ENCODE measurements at places on chromosomes 5 and 9.

DNA sequence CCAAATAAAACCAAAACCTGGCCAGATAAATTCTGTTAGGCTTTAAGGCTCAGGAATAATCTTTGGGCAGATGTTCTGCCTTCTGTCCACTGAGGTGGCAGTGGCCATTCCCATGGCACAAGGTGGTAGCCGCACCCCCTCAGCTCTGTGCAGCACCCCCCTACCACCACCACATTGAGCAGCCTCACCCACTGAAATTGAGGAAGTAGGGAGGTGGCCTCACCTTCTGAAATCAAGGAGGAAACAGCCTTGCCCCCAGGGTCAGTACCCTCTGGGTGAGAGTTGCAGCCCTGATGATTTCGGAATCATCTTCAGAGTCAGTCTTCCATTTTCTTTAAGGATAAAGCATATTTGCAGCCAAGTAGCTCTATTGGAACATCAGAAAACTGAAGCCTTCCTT lies 204.8 kb upstream of the PIK3R1 start:
- no peak for DNase-seq

- no peak for DNase-seq
These were observed 4.1 kb upstream of the TOR1A start for GRCh38 chr9:129828051-129828450.

DNA sequence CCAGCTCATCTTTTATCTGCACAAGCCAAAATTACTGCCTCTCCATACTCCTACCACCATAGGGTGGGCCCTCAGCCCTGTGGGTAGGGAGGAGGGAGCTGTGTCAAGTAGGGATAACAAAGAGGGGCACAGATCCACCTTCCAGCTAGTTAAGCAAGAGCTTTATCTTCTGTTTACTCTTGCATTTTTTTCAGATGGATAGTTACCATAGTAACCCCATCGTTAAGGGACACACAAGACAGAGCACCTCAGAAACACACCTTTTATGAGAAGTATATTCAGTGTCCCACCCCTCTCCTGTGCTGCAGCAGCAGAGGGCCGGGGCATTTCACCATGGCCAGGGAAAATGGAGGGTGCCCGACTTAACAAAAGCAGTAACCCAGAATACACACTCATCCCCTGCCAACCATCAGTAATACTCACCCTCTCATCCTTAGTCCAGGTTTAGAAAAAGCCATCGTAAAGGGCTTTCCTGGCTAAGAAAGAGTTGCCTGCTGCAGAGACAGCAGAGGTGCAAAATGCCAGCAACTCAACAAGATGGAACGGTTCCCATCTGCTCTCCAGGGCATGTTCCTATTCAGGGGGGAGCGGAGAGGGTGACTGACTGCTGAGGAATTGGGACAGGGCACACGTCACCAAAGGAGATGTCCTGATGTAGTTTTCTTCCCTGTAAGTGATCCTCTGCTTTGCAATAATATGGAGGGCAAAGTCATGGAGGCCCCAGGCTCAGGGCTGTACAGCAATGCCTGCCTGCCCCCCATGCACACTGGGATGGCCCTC lies 25.1 kb downstream of the MACROH2A1 start:
- no peak for DNase-seq

GRCh38 chr5:7815892-7816534 lies 34.9 kb downstream of the CFAP90 start:
- peak; percentile 42 for DNase-seq

GRCh38 chr9:109811876-109812275 lies 31.9 kb downstream of the PALM2AKAP2 start:
- DNase-seq: no peak

DNA sequence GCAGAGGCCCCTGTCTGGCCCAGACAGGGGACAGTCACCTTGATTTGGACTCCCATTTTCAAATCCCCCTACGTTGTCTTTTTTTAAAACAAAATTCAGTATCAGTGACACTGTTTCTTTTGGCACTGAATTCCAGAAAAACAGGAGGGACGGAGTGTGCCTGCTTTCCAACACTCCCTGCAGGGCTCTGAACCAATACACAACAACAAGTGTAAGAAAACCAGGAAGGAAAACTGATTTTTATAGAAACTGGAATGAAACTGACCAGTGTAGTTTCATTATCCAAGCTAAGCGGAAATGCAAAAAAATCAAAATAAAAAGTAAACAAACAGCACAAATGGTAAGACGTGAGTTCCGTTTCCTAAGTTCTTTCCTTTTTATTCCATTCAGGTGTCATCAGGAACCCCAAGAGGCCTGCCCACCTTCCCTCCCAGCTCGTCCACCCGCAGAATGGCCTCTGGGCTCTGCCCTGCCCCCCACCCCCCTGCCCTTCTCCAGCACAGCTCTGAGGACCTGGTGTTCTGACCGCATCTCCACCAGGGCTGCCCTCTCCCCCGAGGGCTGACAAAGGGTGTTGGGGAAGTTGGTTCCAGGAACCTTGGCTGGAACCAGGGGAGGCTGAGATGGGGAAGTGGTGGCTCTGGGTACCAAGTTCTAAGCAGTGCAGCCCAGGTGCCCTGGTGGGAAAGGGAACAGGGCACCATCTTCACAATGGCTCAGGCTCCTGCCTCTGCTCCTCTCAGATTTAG lies 73.6 kb downstream of the PSD2 start:
- DNase-seq: no peak

- DNase-seq: no peak
These were observed 30.4 kb downstream of the RAB14 start for GRCh38 chr9:121171236-121171635.

DNA sequence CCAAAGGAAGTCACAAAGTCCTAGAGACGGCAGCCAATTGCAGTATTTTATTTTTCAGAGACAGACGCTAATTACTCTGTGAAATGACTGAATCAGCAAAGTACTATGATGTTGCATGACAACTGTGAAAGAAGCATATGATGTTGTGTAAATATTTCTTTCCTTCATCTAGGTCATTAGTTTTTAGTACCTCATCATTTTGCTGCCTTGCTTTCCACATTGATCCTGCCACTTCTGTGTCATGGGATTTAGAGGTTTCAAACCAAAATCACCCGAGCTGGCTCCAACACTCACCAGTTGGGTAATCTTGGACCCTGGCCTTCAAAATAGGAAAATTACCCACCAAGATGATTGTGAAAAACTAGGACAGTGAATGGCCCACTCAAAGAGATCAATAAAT lies 585.2 kb downstream of the ACTL7B start:
- DNase-seq: no peak

GRCh38 chr5:143506836-143507552 lies 103.5 kb upstream of the NR3C1 start:
- no peak for DNase-seq

GRCh38 chr9:93595861-93596365 lies 19.5 kb downstream of the PHF2 start:
- DNase-seq: no peak

DNA sequence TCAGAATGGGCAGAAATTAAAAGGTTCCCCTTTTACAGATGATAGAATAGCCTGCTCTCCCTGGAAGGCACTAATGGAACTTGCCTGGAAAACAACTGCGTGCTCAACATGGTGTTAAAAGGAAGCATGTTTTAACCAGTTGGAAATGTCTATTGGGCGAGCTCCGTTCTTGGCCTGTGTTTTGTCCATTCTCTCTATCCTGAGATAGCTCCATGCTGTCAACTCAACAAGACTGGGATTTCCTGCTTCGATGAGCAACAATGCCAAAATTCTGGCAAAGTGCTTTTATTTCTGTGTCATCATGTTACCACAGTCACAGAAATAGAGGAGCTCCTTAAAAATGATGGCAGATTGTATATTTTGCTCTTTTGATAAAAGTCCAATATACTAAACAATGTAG lies 198.3 kb downstream of the PLK2 start:
- DNase-seq: no peak

DNA sequence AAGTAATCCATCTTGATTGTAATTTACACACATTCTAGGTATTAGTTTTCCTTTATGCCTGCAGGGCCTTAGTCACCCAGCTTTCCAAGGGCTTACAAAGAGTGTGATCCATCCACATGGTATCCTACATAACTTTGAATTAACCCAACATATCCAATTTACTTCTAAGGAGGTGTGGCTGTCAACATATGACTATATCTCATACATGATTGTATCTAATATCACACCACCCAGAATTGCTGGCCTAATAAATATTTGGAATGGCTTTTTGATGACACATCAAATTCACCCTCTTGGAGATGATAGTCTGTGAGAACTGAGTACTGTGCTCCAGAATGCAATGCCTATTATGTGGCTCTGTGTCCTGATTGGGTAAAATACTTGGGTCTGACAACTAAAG lies 363.3 kb upstream of the GRIN3A start:
- DNase-seq: no peak

- DNase-seq: no peak
These were observed 229.7 kb downstream of the MELK start for GRCh38 chr9:36802201-36802920.

- peak; percentile 33 for DNase-seq
These were observed 27.5 kb downstream of the SH3TC2 start for GRCh38 chr5:149035372-149035790.

DNA sequence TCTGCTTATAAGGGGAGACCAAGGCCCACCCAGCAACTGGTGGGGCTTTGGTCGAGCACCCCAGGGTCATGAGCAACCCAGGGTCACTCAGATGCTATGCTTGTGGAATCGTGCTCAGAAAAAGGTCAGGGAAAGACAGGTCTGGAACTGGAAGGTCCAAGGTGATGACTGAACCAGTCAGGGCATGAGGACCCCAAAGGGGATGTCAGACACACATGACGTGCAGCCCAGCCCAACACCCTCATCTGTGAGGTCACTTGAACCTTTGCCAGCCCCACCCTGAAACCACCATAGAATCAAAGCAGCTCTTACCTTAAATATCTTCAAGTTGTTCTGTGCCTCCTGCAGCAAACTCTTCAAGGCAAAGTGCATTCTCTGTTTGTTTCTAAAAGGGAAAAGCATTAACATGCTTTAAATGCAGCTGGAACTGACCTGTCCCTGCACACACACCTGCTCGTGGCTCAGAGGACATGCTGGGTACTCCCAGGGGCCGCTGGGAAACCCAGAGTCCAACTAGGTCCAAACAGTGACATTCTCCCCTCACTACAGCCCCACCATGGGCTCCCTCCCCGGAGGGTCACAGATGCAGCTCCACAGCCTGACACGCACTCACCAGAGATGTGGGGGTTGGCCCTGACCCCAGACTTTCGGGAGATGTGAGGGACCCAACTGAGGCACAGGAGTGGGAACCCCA lies 29.4 kb downstream of the IPPK start:
- DNase-seq: no peak

- DNase-seq: no peak
These were observed 434.0 kb downstream of the GADD45G start for GRCh38 chr9:90038763-90039162.

GRCh38 chr9:113368982-113369854 lies 7.6 kb downstream of the HDHD3 start:
- no peak for DNase-seq

DNA sequence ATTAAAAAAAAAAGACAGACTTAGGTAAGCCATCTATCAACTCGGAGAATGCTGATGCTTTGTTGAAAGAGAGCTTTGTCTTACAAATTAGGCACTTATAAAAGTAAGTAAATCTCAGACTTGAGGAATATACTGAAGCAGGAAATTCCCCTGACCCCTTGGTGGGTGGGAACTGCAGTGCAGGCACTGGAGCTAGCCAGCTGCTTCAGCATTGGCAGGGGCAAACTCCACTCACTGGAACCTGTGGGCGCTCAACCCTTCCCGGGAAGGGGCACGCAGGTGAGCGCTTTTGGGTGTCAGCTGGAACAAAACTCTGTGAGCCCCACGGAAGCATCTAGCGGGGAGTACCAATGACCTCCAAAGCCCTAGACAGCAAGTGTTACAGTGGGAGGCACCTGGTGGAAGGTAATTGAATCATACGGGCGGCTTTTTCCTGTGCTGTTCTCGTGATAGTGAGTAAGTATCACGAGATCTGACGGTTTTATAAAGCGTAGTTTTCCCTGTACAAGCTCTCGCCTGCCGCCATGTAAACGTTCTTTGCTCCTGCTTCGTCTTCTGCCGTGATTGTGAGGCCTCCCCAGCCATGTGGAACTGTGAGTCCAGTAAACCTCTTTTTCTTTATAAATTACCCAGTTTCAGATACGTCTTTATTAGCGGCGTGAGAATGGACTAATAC lies 628.0 kb upstream of the CDH18 start:
- DNase-seq: no peak

- no peak for DNase-seq
These were observed 551.0 kb downstream of the ZNF608 start for GRCh38 chr5:124195411-124195810.

GRCh38 chr9:4680173-4680525 lies 780 bp downstream of the CDC37L1 start:
- no peak for DNase-seq

GRCh38 chr9:68601081-68601480 lies 60.4 kb upstream of the TMEM252 start:
- DNase-seq: no peak

GRCh38 chr5:112124788-112125187 lies 294.3 kb downstream of the EPB41L4A start:
- DNase-seq: no peak

- DNase-seq: no peak
These were observed 25.8 kb upstream of the GPX8 start for GRCh38 chr5:55134053-55134722.

DNA sequence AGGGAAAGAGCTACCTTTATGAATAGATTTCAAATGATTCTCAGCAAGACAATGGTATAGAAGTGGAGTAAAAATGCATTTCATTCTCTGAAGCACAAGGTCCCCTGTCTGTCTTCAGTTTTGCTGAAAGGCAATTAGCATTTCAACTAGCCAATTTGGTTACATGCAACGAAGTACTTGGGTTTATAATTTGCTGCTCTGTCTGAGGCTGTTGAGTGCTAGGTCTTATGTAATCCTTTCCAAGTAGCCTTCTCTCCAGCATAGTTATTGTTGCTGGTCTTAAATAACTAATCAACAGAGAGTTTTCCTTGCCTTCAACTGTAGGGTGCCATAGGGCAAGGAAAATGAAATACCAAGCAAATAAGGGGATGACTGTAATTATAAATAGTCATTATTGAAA lies 4.5 kb downstream of the ADGRV1 start:
- DNase-seq: no peak

GRCh38 chr9:93458712-93459111 lies 5.3 kb upstream of the FAM120AOS start:
- DNase-seq: no peak

- no peak for DNase-seq
These were observed 61.4 kb downstream of the FOXD1 start for GRCh38 chr5:73387149-73387591.

GRCh38 chr9:93315118-93315517 lies 131.2 kb downstream of the WNK2 start:
- no peak for DNase-seq

DNA sequence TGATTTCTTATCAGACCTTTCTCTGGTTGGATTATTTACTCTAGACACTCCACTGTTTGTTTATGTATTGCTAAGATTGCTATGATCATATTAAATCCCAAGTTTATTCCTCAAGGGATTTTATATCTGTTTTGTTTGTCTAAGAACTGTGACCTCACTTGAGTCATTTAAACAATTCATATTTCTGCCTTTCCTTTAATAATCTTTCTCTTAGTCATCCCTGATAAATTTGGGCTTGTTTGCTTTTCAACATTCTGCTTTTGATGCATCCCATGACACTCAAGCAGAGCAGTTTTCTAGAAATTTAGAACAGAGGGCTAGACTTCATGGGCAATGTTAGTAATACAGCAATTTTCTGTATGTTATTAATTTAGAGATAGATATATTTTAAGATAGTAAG lies 231.6 kb upstream of the TNC start:
- DNase-seq: no peak
